ENCODE measurements at places on chromosomes 4 and X.

DNA sequence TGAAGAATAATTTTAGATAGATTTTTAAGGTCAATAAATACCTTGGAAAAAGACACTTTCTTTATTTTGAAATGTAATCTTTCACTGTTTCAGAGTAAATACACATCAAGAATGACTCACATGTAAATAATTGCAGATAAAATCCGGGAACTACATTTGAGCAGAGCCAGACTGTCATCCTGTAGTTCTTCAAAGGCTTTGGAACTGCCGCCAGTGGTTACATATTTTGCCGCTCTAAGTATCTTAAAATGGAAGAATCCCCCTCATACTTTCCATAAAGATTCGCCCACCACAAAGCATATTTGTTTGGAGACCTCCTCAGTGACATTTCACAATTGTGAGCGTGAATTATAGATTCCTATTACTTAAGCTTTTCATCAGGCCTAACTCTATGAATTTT lies 607.8 kb upstream of the ZFP42 start:
- DNase-seq: no peak

GRCh38 chr4:159191989-159192388 lies 89.1 kb downstream of the RAPGEF2 start:
- no peak for DNase-seq

DNA sequence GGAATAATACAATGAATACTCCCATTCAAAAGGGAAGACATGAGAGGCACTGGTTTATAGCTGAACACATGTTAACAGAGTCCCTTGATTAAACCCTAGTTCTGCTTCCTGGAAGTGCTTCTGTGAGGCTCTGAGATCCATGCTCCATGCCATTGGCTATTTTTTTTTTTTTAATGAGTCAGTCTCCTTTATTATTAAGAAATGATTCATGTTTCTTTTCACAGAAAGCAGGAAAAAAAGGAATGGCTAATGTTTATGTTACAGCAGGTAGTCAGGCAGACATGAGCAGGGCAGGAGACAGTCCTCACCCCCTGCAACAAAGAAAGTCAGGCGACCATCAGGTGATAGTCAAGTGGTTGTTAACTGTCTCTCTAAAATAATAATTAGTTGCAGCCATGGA lies 598.7 kb downstream of the EPHA5 start:
- DNase-seq: no peak

GRCh38 chrX:10798041-10798440 lies 177.7 kb upstream of the MID1 start:
- DNase-seq: no peak

DNA sequence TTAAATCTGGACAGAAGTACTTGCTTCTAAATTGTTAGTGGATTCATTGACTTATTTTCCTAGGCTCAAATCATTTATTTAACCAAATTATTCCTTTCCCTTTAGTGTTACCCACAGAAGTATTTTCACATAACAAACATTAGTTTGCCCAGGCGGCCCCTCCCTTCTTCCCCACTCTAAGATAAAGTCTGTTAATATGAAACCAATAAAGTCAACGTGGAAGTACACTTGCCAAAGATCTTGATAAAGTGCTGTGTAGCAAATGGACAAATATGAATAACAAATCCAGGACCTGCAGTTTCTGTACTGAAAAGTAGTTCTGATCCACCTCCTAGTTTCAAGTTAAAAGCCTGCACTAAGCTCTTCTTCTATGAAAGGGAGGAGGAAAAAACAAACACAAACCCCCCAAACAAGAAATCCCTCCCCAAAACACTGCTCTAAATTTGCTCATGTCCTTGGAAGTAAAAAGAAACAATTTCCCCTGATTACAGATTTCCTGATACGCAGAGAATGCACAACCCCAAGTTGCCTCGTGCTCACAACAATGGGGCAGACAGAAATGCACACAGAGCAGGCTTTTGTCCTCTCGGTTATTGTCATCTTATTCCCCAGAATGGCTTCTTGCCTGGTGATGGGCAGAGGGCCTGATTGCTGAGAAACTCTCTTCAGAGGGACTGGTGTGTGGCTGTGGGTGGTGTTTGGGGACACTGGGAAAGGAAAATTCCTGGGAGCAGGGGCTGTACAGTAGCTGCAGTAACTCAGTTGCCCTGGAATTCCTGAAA lies 23.2 kb downstream of the TMSB4X start:
- no peak for DNase-seq

GRCh38 chr4:53614591-53614990 lies 23.3 kb upstream of the LNX1 start:
- no peak for DNase-seq

DNA sequence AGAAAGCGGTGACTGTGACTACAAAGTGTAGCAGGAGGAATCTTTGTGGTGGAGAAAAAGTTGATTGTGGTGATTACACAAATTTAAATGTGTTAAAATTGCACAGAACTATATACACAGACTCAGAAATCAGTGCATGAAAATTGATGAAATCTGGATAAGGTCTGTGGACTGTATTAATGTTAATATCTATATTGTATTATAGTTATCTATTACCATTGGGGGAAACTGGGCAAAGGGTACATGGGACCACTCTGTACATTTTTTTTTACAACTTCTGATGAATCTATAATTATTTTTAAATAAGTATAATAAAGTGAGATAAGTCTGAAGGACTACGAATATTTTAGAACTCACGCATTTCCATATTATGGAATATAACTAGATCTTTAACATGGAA lies 1.8 kb upstream of the JADE3 start:
- DNase-seq: no peak

GRCh38 chrX:133654811-133655210 lies 239.5 kb upstream of the GPC4 start:
- DNase-seq: no peak

- no peak for DNase-seq
Observed at GRCh38 chr4:177569434-177569833, 127.2 kb upstream of the AGA start.

DNA sequence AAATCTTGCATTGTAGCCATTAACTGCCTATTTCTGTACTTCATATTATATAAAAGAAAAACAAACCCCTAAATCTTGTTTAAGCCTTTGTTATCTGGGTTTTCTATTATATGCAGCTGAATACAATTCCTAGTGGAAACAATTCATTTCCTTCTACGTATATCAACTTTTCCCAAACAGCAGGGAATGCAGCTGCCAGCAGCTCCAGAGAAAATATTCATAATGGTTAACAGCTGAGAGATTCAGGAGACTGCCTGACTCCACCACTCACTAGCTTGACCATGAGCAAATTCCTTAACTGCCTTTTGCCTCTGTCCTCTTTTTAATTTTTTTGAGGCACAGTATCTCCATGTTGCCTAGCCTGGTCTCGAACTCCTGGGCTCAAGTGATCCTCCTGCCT lies 146.2 kb downstream of the SPATA18 start:
- DNase-seq: no peak

- no peak for DNase-seq
Observed at GRCh38 chrX:145654486-145654885, 163.1 kb upstream of the SLITRK2 start.

DNA sequence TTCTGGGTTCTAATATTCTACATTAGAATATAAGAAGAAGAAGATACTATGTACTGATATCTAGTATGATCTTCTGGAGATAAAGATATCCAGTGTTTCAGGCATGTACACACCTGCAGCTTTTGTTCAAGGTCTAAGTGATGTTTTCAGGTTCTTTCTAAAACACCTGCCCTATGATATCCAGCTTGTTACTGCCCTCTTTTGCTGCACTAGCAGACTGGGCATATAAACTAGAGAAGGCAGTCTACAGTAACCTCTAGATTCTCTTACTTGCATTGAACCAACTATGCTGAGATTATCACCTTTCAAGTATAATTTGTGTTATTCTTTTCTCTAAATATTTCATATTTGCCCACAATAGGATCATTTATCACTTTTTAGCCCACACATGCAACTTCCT lies 1.9 kb upstream of the FRYL start:
- DNase-seq: no peak

DNA sequence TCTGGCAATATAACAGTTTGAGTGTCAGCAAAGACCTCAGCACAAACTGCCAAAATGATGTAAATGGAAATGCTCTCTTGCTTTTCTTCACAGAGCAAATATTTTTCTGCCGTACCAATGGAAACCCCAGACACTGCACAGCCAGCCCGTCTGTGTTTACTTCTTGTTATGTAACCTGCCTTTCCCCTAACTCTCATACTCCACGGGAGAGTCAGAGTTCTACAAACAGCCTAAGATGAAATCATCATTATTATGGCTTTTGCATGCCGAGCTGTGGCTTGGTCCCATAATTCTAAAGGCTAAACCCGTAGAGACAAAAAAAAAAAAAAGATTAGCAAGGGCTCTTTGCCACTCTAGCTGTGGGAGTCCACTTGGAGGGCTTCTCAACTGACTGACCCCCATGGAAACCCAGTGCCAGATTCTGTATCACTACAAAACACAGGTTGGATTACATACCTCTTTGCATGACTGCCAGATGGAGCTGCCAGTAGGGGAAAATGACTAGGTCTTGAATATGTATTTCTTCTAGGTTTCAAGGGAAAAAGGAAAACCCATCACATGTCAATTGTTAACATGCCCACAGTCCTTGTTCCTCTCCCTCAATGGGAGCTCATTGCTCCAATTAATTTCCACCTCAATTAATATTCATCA lies 197.2 kb upstream of the CNKSR2 start:
- DNase-seq: no peak

DNA sequence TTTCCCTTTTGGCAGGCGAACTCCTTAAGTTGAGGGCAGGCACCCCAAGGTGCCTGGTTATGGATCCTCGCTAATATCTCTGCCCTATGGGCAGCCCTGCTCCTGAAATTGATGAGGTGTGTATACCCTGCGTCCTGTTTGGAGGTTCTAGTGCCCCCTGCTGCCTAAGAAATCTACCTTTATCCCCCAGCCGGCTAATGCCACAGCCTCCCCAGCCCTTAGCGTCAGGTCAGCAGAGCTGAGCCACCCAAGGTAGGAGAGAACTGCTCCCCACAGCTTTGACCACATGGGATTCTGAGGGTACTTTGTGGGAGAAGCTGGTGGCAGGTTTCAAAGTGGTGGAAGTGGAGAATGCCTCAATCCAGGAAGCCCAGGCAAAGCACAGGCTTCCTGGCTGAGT lies 50.8 kb downstream of the ANAPC4 start:
- no peak for DNase-seq

DNA sequence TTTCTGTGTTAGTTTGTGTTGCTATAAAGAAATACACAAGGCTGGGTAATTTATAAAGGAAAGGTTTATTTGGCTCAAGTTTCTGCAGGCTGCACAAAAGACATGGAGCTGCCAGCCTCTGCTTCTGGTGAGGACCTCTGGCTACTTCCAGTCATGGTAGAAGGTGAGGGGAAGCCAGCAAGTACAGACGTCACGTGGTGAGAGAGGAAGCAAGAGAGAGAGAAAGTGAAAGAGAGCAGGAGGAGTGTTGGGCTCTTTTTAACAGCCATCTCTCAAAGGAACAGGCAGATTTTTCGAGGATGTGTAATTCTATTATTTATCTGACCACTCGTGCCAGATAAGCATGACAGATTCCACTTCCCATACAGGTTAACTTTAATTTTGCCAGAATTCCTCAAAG lies 1199.1 kb downstream of the ADGRL3 start:
- no peak for DNase-seq

GRCh38 chrX:56503941-56504673 lies 59.3 kb upstream of the UBQLN2 start:
- no peak for DNase-seq

DNA sequence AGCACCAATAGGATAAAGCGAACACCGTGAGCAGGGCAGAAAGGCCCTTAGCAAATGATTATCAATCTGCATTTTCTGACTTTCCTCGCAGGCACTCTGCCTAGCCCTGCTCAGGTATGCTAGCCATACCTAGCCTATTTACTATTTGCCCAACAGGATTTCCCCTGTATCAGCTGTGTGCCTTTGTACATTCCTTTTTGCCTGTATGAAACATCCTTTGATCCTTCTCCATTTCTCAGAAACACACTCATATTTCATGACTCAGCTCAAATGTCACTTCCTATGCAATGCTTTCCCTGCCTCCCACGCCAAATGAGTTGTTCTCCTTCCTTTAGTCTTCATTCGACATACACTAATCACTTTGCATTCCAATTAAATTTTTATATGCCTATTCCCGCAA lies 37.2 kb downstream of the PCDH7 start:
- no peak for DNase-seq

- DNase-seq: no peak
Observed at GRCh38 chr4:48299560-48299959, 29.9 kb upstream of the TEC start.

- no peak for DNase-seq
Observed at GRCh38 chr4:46954643-46955042, 38.7 kb downstream of the GABRA4 start.

GRCh38 chr4:55884093-55884850 lies 30.8 kb downstream of the EXOC1 start:
- DNase-seq: no peak

DNA sequence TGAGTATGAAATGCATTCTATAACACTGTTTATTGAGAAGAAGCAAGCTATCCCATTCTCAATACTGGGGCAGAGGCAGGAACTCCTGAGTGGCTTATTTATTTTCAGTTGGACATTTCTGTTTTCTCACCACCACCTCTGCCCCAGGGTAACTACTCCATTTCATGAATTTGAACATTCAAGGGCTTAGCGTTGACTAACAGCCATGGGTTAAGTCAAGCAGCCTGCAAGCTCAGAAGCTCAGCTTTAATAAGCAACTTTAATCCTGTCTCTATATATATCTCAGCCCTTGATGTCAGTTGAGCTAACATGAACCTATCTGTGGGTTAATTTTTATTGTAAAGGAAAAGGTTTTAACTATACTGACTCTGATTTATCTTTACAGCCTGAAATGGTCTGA lies 93.8 kb downstream of the MBNL3 start:
- DNase-seq: no peak

DNA sequence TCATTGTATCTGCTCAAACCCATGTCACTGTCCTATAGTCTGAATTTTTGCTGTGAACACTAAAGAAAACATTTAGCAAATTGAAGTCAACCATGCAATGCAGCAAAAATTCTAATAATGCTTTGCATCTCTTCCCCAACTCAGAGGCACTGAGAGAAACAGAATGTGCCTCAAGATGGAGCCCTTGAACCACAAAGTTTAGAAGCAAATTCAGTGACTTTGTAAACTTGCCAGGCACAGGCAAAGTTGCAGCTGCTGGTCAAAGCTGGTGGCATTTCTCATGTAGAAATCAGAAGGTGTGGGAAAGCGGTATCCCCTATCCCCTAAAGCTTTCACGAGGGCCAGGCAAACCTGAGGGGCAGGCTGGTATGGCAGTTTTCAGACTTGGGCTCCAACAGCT lies 121.7 kb upstream of the DIPK2B start:
- DNase-seq: no peak

- DNase-seq: no peak
Observed at GRCh38 chr4:101649790-101650515, 140.6 kb upstream of the BANK1 start.

DNA sequence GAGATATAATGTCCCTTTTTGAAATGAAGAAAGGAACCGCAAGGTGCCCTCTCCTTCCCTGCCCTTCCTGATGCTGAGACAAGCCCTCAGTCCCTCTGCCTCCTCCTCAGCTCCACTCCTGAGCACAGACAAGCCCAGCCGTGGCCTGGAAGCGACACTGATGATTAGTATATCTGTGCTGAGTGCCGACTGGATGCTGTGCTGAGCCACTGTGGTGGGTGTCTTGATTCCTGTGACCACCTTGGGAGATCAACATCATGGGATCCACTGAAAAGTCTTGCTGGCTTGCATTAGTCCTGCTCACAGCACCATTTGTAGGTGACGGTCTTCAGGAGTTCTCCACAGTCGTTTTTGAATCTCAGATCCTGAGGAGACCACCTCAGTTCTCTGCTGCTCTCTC lies 59.5 kb upstream of the HGFAC start:
- DNase-seq: no peak

All from NCI-H1417 treated with DMSO at 0.1 percent for 48 hours (cell line).